HEK293T (cell line): ENCODE measurements at places on chromosomes 4 and X.

DNA sequence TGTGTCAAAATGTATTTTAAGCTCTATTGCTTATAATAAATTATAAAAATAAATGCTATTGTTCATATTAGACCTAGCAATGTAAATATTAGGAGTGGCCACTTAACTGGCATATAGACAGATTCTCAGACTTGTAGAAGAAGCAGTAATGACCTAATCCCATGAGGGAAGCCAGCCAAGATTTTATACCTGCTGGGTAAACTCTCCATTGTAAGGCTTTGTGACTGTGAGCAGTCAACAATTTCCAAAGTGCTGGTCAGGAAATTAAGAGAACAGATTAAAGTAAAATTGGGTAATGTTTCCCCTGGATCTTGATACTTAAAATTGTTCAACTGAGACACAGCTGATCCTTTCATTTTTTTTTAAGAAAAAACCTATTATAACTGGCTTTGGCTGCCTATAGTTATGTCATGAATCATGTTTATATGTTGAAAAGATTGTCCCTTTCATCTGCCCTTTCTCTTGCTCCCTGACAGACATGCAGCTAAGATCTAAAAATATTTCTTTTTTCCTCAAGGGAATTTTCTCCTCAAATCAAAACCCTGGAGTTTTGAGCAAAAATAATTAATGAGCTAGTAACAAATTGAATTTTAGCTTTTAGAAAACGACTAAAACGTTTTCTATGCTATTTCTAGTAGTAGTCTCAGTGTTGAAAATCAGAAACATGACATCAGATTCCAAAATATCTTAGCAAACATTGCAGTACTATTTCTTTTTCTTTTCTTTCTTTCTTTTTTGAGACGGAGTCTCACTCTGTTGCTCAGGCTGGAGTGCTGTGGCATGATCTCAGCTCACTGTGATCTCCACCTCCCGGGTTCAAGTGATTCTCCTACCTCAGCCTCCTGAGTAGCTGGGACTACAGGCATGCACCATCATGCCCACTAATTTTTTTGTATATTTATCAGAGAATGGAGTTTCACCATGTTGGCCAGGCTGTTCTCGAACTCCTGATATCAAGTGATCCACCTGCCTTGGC, 77.9 kb downstream of the ADGRL3 start:
- no peak for DNase-seq

DNA sequence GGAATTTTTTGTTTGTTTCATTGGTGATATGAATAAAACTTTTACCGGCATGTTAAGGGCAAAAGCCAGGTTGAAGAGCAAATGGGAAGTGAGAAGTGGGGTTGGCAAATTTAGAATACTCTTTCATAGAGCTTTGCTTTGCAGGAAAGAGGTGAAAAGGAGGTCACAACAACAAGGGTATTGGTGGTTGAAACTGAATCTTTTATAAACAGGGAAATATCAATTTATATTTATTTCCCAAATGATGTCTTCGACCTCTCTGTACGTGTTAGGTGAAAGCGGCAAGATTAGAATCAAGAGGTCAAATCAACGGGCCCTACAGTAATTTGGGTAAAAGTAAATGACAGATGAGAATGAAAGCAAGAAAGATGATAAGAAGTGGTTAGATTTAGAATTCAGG, 3.4 kb downstream of the SMR3A start:
- DNase-seq = no peak

GRCh38 chr4:127284236-127284635, 348.5 kb upstream of the INTU start:
- no peak for DNase-seq

GRCh38 chrX:154021131-154021611, 1.5 kb upstream of the IRAK1 start:
- no peak for DNase-seq

DNA sequence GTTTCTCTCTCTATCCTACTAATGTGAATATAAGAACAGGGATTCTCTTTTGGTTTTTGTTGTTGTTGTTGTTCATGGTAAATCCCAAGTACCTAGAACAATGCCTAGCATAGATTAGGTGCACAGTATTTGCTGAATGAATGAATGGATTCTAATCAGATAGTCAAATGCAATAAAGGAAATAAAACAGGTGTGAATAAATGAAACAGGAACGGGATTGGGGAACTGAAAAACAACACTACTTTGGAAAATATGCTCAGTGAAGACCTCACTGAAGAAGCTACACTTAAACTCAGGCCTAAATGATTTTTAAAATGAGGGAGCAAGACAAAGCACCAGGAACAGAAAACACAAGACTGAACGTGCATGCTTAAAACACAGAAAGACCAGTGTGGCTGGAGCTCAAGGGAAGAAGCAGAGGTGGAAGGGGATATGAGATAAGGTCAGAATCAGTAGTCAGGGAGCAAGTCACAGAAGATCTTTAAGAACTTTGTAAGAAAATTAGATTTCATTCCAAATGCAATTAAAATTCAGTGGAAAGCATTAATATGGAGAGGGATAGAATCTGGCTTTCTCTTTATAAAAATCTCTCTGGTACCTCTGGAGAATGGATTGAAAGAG, 144.7 kb downstream of the ZAR1 start:
- DNase-seq = no peak

DNA sequence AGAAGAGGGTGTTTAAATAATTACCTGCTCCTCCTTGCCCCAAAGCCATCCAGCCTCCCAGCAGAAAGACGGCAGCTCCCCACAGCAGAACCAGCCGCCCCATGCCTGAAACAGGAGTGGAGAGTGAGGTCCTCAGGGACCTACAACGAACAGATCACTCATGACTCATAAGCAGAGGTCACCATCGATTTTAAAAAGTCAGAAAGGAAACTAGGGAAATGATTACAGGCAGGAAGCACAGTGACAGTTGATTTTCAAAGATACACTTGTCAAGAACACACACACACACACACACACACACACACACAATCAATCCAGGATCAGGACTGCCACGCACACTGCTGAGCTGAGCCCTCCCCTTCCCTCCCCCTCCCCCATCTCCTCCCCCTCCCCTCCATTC, at the start of gene CRLF2:
TSS of gene CRLF2 (minus strand) at position 118 of the 400 bp plus-strand sequence. CDS start at position 103, 15 bp downstream.
- no peak for DNase-seq

DNA sequence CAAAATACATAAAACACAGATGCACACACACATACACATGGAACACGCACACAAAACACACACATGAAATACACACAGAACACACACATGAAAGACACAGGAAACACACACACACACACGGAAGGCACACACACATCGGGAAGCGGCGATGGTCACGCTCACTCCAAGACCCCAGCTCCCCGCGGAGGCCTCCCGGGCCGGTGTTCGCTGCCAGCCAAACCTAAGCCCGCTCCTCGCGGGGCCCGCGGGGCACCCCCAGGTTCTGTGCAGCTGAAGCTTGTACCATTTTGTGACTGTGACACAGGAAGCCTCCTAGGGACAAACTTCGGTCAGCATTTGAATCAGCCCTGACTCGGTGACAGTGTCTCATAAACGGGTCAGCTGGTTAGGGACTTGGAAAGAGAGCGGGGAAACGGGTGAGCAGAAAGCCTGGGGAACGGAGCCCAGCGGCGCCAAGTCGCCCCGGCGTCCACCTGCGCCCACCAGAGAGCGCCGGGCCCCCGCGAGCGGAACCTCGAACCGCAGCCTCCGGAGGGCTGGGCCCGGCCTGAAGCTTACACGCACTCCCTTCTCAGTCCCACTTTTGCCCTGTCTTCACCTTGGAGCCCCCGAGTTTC, 32.1 kb downstream of the F11 start:
- DNase-seq = no peak

- DNase-seq = no peak
These were observed 1877.9 kb upstream of the PCDH7 start for GRCh38 chr4:28842271-28842670.

GRCh38 chr4:68401231-68401630, 46.0 kb upstream of the TMPRSS11E start:
- no peak for DNase-seq

DNA sequence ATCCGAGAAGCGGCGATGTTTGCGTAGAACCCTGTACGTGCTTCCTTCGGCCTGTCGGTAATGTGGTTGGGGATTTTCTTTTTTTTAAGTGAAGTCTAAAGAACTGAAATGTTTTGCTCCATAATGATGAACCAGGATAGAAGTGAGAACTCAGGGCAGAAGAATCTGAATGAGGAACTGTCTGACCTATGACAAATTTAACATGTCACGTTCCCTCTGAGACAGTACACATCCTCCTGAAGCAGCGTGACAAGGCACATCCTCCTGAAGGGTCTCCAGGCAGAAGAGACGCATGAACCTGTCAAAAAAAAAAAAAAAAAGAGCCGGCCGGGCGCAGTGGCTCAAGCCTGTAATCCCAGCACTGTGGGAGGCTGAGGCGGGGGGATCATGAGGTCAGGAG, 6.2 kb downstream of the CSF2RA start:
- no peak for DNase-seq

DNA sequence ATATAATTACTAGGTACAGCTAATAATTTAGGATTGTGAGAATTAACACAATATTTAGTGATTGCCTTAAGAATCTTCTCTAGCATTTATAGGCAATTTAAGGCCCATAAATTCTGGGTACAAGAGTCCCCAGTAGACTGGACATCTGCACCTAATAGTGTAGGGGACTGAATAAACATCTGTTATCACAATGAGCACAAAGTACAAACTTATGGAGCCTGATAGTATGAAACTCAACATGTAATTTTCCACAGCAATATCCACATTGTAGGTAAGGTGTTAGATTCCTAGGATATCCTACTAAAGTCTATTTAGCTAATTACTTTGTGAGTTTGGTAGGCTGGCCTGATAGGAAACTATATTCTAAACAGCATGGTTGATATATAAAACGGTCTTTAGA, 178.3 kb downstream of the FAM13A start:
- no peak for DNase-seq

DNA sequence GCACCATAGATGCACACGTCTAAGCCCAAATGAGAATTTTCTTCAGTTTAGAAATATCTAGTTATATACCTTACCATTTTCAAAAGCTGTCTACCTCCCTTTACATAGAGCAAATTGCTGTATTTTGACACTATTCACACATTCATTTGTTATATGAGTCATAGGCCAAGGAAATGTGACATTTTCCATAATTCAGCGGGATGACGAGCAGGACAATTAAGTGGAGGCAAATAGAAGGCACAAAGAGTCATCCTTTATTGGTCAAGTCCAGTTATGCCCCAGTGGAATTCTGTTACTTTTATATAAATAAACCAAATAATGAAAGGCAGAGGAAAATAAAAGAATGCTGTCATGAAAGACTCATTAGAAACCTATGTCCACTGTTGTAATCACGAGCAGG, 27.9 kb downstream of the FGF13 start:
- no peak for DNase-seq

DNA sequence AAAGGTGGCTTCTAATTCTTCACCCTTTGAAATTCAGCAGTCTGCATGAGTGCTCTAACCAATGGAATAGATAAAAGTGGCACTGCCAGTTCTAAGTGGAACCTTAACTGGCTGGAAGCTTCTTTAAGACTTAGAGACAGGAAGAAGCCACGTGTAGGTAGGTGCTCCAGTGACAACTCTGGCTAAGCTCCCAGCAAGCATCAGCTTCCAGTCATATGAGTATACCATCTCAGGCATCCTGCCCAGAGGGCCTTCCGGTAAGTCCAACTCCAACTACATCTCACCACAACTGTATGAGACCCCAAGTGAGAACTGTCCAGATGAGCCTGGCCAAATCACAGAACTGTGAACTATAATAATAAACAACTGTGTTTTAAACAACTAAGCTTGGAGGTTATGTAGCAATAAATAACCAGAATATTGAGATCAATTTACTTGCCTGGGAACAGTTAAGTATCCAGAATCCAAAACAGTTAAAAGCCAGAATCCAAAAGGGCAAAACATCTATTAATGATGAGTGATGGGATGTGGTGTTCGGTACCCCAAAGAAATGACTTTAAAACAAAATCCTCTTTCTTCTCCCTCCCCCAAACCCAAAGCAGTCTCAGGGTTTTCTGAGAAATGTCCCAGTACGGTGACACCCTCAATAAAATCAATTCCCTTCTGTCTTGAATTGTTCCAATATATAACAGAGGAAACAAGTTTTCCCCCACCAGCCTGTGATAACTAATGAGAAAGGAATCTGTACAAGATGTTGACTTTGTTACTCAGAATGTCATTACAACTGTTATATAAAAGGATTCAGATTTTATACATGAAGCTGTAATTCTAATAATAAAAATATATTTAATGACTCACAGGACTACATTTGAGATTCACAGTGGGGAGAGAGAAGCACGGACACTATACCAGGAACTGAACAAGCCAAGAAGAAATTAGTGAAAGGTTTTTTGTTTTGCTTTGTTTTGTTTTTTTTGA, 4.2 kb downstream of the TSPAN5 start:
- DNase-seq = no peak

- DNase-seq = no peak
These were observed 694.5 kb upstream of the SLIT2 start for GRCh38 chr4:19557161-19557560.

DNA sequence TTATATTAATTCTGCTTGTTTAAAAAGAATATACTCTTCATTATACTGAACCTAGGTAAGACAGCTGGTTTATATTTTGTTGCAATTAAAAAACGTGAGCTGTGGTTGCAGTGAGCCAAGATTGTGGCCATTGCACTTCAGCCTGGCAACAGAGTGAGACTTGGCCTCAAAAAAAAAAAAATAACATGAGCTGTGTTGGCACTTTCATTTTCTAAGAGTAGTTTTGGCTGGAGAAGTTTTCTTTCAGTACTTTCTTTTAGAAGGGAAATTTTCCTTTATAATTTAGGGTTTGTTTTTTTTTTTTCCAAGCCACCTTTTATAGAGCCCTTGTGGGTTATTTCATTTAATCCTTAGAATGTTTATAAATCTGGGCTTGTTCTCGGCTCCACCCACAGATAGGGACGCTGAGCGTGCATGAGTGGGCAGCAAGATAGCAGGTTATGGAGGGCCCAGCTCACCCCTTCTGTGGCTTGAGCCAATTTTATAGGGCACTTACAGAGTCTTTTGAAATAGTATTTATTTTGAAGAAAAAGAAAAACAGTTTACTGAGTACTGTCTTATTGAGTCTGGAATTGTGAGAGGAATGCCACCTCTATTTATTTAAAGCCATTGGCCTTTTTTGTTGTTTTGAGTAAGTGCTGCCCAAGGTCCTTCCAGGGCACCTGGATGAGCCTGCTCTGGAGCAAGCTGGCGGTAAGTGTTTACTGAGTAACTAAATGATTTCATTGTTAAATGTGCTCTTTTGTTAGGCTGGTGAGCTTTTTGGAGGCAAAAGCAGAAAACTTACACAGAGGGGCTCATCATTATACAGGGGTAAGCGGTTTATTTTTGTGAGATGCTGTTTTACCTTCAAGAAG, 60.9 kb downstream of the HTT start:
- no peak for DNase-seq

DNA sequence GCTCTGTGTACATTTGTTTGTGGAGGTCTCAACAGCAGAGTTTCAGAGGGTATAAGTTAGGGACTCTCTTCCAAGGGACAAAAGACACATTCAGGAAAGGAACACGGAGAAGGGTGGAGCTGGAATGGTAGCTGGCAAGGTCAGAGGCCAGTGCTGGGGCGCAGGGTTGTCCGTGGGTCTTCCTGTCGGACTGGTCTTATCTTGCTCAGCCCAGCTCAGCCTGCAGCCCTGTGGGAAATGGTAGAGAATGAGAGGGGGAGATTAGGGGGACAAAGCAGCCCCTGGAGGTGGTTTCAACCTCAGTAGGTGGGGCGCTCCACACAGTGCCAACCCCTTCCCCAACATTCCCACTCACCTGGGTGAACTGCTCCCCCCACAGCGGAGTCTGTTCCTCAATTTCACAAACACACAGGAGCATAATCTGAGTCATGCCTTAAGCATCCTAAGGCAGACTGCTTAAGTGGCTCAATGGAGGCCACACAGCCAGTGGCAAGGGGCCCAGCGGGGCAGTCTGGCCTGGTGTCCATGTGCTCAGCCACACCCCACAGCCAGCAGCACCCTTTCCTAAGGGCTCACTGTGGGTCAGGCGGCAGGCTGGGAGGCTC, 6.9 kb upstream of the HDAC6 start:
- no peak for DNase-seq
